ENCODE measurements at places on chromosomes 6 and 20.

GRCh38 chr6:32432050-32432450 lies 7.6 kb upstream of the HLA-DRA start:
- DNase-seq = peak; percentile 71

DNA sequence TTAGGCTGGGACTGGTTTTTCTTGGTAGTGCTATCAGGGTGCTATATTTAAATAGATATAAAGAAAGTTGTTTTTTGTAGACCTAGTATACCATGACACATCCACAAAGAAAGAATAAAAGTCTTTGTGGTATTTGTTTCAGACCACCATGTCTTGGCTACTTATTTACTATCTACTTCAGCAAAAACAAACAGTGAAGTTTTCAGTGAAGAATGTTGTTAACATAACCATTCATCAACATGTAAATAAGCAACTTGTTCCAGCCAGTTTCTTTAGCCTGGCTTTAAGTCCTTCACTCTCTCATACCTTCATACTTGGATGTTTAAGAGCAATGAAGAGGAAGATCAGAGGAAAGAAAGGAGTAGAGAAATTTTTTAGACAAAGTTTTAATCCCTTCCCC lies 624.1 kb downstream of the CD109 start:
- no peak for DNase-seq

DNA sequence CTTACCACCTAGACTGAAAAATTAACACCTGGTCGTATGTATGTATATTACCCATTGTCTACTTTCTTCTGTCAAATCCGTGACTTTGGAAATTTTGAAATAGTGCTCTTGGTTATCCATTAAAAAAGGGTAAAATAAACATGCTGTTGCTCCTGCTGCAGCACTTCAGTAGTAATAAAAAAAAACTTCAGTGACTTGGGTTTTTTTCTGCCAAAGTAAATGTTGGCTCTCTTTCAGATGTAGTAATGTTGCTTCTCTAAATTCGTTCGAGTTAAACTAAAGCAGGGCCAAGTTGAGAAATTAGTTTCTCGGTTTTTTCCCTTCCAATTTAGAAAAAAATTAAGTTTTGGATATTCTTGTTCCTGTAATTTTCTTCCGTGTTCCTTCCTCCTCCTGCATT lies 34.2 kb downstream of the JARID2 start:
- no peak for DNase-seq

DNA sequence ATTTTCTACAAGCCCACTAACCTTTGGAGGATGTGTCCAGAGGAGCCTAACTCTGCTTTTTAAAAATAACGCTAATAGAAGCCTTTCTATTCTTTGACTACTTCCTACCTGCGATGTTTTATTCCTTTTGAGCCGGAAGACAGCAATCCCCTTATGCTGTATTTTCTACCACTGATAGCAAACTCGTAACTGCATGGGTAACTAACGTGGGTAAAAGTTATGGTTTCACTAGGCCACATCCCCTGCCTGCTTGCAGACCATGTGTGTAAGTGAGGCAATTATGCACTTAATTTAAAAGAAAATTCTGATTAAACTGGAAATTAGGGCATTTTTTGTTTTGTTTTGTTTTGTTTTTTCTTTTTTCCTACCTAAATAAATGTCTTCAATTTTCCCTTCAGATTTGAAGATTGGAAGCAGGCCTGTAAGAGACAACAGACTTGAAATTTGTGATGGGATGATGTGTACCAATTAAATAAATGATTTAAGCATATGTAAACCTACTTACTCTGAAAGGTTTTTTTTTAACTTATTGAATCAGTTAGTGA lies 931 bp downstream of the UFL1 start:
- DNase-seq = peak; percentile 61

- DNase-seq = no peak
Observed at GRCh38 chr6:113350461-113350860, 506.7 kb upstream of the MARCKS start.

GRCh38 chr6:44665683-44666082 lies 278.2 kb downstream of the CDC5L start:
- no peak for DNase-seq

DNA sequence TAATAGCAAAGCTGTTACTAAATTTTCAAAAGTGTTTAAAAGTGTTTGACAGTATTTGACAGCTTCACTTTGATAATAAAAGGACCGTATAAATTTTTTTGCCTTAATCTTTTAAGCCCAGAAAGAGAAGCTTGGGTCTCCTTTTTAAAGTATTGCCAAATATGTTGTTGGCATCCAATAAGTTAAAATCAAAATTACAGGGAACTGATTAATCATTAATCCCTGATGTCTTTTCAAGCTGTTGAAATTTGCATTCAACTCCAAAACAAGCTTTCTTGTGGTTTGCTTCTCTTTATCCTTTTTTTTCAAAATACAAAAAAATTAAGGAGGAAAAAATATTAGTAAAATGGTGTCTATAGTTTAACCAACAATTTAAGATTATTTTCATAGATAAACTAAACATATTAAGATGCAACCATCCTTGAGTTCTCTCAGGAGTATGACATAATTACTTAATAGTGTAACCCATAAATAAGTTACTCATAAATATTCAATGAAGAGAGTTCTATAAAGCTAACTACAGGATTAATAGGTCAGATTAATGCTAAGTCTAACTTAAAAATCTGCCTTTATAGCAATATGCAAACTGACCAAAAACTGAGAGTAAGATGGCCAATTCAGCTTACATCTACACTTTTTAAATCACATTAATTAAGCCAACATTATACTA lies 27.0 kb upstream of the CALHM6 start:
- no peak for DNase-seq

DNA sequence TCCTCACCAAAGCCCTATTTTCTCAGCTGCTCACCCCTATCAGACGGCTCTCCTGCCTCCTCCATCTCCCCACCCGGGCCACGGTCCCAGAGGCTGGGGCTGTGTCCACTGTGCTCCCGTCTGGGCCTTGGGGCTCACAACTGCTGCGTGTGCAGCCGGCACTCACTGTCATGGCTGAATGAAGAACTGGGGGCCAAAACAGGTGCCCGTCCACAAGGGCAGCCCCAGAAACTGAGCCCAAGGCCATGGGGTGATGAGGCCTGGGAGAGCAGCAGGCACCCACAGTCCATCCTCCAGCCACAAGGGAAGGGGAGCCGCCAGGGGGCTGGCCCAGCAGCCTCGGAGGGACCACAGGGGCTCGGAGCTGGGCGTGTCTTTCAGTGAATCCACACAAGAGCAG lies 159.5 kb downstream of the DLL1 start:
- DNase-seq = no peak

DNA sequence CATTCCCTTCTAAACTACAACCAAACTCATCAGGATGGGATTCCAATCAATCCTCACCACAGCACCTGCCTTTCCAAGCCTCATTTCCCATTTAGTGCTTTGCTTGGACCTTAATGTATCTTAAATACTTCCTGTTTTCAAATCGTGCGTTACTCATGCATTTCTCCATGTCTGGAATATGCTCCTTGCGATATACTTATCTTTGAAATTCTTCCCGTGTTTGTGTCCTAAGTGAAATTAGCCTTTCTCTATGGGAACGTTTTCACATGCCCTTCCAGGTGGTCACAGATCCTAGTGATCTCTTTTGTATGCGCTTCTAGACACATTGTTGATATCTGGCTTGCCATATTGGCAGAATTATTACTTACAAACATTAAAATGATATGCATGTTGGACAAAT lies 620.6 kb upstream of the AGPAT4 start:
- DNase-seq = no peak

- peak; percentile 89 for DNase-seq
Observed at GRCh38 chr6:26045928-26046368, 41.3 kb upstream of the HFE start.

- DNase-seq = no peak
Observed at GRCh38 chr6:157259443-157259842, 63.9 kb downstream of the TMEM242 start.

DNA sequence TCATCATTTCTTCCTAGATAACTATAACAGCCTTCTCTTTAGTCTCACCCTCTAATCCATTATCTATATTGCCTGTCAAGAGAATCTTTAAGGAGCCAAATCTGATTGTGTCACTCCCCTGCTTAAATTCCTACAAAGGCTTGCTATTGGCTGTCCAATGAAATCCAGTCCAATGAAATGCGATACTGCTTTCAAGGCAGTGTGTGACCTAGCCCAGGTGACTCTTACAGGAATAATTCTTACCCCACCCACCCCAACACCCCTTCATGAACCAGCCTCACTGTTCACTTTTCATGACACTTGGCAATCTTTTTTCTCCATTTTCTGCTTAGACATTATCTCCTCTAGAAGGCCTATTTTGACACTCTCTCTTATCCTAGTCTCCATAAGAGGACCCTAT lies 163.3 kb upstream of the MARCKS start:
- no peak for DNase-seq

- peak; percentile 8 for DNase-seq
Observed at GRCh38 chr6:29941016-29941415, 1.3 kb upstream of the HLA-A start.

DNA sequence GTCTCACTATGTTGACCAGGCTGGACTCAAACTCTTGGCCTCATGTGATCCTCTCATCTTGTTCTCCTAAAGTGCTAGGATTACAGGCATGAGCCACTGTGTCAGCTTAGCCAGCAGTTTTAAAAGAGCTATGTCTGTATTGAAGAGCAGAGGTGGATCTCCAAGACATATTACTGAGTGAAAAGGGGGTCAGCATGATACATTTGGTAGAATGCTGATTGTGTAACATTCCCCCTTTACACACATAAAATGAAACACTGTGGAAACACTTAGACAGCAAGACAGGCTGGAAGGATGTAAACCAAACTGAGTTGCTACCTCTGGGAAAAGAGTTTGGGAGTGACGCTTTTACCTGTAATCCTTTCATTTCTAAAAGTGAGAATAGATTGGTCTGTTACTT lies 1.7 kb upstream of the RIPOR3 start:
- DNase-seq = no peak

DNA sequence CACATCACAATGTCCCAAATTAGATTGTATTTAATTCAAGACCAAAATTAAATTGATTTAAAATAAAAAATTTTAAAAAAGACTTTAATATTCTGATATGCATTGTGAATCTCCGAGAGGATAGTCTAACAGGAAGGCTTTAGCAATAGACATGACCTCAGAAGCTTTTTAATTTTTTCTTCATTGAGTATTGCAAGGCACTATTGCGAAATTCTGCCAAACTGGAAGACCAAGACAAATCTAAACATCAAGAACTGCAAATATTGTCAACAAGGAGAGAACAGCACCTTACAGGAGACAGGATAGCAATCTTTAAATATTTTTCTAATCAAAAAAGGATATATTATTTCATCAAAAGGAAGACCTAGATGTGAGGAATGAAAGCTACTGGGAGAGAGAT lies 56.9 kb downstream of the BMP5 start:
- no peak for DNase-seq

DNA sequence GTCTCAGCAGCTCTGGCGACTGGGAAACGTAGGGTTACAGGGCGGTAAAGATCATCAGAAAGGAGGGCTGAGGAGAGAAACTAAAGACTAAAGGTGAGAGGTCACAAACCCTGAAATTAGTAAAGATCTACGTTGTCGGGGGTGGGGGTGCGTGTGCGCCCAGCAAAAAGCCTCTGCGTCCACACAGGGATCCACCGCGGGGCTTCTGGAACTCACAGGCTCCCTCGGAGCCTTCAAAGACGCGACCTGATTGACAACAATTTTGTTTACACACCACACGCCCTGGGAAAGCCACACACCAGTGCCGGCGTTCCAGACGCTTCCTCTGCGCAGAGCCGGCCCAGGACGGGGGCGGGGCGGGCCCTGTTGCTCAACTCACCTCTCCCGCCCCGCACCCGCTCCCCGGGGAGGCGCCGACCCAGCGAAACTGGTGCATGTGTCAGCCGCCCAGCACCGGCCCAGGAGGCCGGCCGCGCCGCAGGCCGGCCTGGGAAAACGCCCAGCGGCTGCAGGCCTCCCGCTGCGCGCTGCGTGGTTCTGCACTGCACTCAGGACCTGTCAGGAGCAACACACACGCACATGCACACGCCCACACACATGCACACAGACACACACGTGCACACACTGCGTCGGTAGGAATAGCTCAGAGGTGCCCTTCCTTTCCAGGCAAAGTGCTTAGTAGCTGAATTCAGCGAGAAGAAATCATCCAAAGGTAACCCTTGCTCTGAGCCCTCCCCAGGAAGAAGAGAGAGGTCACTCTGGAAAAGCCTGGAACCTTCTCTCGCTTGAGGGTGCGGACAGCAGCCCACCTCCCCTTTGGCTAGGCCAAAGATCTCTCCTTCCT lies 57.2 kb upstream of the ARID1B start:
- DNase-seq = peak; percentile 84

DNA sequence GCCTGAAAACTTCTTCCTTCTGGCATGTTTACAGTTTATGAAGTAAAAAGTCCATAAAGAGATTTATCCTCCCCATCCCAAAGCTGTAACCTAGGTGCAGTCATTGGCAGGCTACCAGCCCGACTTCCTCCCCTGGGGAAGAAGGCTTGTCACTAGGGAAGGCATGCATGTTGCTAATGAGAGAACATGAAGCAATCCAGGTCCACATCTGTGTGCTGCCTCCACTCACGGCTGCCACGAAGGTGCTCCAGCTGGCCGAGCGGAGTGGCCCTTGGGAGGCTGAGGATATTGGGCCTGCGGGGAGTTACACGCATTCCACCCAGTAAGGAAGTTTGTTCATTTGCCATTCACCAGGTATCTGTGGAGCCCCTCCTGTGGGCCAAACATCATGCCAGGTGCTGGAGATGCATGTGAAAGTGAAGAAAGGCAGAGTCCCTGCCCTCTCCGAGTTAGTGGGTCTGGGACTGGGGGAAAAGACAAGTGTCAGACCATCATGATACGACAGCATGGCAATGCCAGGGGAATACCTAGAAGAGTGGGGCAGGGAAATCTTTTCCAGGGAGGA lies 257.0 kb downstream of the NRN1 start:
- no peak for DNase-seq

- no peak for DNase-seq
Observed at GRCh38 chr20:44001667-44002596, 87.3 kb downstream of the TOX2 start.

- no peak for DNase-seq
Observed at GRCh38 chr6:150937132-150937906, 71.8 kb downstream of the MTHFD1L start.

- no peak for DNase-seq
Observed at GRCh38 chr6:128836761-128837160, 46.2 kb upstream of the LAMA2 start.

DNA sequence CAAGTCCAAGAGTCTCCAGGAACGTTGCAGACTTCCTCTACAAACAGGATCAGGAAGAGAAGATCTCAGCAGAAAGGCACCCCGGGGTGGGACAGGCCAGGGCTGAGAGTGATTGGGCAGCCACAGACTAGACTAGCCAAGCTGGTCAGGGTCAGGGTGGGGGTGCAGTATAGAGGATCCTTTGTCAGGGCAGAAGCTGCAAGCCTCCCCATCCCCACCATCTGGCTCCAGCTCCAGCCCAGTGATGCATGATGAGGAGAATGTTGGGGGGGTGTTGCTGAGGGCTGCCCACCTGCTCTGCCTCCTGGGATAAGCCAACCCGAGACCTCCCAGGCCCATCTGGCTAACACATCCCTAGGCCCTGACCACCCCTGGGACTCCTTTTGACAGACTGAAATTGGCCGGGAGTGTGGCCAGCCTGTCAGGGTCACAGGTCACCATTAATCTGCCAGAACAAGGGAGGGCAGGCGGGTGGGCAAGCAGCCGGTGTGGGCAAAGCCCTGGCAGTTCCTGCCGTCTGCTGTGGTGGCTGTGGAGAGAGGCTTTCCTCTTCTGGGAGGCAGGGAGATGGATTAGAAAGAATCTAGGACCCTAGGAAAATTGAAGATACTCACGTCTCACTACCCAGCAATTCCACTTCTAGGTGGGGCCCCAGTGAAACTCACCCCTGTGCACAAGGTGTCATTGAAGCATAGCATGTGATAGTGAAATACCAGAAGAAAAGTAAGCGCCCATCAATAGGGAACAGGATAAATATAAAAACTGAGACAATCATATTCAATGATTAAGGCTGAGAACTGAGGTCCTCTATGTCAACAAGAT lies 22.1 kb upstream of the SNTA1 start:
- no peak for DNase-seq

Measured in hematopoietic multipotent progenitor cell treated with erythropoietin and hydrocortisone succinate and interleukin-3 and kit ligand, for 4 days (in vitro differentiated cells).